NCI-H1930 (cell line): ENCODE measurements at places on chromosomes 2 and 18.

- DNase-seq, result no peak
Observed at GRCh38 chr2:81583311-81584108, 1279.0 kb upstream of the LRRTM1 start.

- DNase-seq, result no peak
Observed at GRCh38 chr2:136116813-136117390, 1.0 kb downstream of the CXCR4 start.

DNA sequence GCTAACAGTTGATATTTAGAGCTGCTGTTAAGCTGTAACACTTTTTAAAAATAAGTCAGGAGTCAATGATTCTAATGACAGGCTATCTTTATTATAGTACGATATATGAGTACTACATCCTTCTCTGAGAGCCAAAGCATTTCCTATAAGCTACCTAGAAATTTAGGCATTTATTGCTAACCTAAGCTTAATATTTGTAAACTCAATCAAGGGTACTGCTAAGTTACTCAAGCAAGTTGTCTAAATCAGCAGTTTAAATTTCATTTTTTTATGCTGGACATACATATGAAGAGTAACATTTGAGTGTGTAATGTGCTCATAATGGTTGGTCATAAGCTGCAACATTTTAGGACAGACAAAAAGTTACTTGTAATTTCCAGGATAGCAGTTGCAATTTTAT is 1576.5 kb upstream of the NXPH2 start:
- DNase-seq, result no peak

GRCh38 chr2:175926272-175926671 is 75.8 kb downstream of the LNPK start:
- no peak for DNase-seq

DNA sequence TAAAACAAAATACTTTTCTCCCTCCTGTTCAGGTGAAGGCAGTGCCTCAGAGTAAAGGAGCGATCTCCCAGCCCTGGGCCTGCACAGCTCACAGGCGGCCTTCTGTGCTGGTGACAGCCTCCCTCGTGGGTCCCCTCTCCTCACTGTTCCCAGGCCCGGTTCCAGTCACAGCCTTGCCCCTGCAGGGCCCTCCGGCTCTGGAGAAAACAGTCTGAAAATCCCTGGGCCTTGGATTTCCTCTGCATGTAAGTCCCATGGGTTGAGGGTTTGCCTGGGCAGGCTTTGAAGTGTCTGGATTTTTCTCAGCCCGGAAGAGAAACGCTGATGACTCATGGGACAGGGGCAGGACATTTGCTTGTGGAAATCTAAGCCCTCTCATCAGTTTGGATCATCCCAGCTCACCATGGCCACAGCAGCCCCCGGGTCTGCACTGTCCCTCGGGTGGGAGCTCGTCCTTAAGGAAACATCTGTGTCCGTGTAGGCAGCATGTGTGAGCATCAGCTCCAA is 186.1 kb upstream of the RAB12 start:
- DNase-seq, result no peak

DNA sequence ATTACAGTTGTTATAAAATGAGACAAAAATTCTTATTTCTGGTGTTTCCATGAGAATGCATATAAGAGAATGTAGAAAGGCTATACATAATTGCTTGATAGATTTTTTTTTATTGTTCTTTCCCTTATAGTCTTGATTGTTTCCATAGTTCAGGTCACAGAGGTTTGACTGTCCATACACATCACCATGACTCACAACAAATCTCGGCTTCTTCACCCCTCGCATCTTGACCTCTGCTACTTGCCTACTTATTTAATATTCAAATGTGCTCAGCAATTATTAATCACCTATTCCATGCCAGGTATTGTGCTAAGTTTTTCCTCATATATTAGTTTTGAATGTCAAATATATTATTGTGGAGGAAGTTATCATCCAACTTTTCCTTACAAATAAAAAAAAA is 789.6 kb downstream of the RNF144A start:
- DNase-seq, result no peak

DNA sequence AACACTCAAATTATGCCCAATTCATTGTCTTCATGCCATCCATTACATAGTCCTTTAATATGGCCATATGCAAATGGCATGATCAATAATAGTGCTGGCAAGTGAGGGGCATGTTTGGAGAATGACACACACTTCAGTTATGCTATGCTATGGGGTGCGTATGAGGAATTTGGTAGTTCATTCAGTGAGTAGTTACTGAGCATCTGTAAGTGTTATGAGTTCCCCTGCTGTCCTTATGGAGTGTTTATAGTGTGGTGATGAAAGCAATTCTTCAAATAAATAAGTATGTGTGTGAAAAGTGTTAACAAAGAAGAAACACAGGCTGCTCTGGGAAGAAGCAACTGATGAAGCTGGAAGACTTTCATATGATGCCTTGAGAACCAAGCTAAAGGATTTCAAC is 383.7 kb upstream of the SLC14A2 start:
- no peak for DNase-seq

GRCh38 chr2:159592441-159592840 is 23.9 kb downstream of the BAZ2B start:
- DNase-seq, result no peak

DNA sequence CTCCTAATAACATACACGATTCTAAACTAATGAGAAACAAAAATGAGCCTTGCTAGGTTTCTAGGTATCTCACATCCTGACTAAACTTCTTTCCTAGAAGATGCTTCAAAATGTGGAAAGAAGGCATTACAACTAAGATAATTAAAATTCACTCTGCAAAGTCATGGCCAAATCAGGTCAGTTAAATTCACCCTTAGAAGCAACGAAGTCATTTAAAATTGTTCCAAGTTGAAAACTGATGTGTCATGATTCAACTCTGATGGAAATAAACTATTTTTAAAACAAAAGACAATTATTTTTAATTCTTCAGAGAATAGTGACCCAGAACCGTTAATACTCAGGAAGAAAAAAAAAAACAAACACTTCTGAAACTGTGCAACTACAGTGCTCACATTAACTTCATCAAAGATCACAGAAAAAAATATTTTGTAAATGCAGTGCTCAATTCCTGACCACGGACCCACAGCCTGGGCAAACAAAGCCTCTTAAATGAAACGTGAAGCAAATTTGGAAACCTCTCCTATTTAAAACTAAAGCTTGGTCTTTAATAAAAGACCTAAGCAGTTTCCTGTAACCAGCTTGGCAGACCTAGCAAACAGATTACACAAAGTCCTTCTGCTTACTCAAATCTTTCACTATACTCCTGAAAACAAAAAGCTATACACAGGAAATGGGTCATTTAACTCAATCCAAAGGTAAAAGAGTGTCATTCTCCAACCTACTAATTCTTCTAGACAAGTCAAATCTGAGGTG is 39.0 kb downstream of the CHN1 start:
- DNase-seq, result no peak

- DNase-seq, result no peak
Observed at GRCh38 chr18:76952747-76953146, 130.4 kb downstream of the ZNF236 start.

DNA sequence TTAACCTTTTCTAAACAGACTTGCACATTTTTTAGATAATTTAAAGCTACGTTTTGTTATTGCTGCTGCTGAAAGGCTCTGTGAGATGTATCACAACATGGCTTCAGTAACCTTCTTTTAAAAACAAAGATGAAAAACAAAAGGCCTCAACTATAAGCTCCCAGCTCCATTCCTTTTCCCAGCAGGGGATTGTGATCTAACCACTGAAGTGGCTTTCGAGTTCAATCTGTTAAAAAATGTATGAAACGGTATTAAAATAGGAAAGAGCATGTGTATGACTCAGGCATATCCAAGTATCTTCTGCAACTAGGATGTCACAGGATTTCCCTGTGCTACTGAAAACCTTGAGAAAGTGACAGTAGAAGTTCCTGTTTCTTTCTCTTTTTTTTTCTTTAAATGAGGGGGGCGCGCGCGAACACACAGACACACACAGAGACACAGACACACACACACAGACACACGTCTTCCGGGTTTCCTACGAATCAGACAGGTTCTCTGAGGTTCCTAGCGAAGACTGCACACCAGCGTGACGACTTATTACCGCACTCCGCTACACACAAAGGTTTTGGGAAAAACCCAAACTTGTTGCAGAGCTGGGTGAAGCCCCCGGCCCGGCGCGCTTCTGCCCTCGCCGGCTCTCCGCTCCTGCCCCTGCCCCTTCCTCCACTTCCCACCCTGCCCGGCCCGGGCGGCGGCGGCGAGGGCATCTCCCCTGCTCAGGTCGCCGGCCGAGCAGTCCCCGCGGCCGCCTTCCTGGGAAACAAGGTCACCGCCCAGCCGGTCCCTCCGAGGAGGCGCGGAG is 86.8 kb downstream of the RBMS1 start:
- no peak for DNase-seq

DNA sequence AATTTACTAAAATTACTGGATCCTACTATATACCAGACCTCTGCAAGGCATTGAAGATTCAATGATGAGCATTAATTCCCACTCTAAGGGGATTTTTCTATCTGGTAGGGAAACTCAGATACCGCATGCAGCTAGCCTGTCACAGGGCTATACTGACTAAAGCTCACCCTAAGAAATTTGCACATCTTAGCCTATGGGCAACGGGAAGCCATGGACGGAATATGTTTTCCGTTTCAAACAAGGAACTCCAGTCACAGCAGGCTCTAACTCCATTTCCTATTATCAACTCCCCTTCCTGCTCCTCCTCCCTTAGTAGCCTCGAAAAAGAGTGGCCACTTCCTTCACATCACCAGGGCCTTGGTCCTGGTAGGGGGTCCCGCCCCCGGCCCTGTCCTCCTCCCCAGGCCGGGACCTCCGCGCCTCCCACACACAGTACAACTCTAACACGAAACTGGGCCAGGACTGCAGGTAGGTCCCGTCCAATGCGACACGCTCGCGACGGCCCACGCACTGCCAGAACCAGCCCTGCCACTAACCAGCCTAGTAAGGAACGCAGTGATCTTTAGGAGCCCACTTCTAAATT is 659 bp upstream of the COX5B start:
- no peak for DNase-seq

GRCh38 chr18:26448714-26449159 is 99.6 kb downstream of the KCTD1 start:
- no peak for DNase-seq

DNA sequence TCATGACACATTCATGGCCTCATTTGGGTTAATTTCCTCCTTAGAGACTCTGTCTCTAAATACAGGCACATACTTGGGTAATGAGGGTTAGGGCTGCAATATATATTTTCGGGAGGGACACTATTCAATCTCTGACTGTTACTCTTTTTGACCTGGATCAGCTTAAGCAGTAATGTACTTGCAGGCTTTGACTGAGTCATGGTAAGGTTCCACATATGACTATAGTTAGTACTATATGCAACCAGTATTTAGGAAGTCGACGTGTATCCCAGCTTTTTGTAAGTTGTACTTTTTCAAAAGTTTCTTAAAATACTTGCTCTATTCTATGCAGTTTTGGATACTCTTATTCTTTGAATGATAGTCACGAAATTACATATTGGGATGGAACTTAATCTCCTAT is 37.2 kb upstream of the CDH19 start:
- DNase-seq, result no peak

DNA sequence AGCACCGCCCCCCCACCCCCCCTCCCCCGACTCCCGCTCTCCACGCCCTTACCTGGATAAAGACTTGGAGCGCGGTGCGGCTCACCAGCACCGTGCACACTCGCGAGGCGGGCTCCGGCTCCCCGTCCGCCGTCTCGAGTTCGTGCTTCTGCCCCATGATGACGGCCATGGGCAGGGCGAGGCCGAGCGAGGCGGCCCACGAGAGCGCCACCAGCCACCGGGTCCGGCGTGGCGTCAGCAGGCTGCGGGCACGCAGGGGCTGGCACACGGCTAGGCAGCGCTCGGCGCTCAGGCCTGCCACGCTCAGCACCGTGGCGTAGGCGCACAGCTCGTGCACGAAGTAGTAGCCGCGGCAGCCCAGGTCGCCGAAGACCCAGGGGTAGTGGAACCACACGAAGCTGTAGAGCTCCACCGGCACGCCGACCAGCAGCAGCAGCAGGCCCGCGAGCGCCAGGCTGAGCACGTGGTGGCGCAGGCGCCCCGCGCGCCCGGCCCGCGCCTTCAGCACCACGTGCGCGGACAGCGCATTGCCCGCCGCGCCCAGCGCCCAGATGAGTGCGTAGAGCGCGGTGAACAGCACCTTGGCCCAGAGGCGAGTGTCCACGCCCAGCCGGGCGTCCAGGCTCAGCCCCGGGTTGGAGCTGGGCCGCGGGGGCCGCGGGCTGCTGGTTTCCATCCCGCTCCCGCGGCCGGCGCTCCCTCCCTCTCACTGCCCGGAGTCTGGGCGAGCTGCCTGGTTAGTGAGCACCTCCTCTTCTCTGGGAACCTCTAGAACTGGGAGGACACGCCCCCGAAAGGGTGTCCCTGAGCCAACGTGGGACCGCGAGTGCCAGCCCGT is at the start of gene NTSR2:
TSS of gene NTSR2 (minus strand) at position 742 of the 838 bp plus-strand sequence. CDS start at position 676, 66 bp downstream.
- no peak for DNase-seq

- DNase-seq, result no peak
Observed at GRCh38 chr2:215382011-215382410, 53.9 kb downstream of the FN1 start.
